ENCODE measurements at places on chromosomes 3 and 15.

- no peak for DNase-seq
Observed at GRCh38 chr15:28178727-28179126, 79.6 kb upstream of the OCA2 start.

DNA sequence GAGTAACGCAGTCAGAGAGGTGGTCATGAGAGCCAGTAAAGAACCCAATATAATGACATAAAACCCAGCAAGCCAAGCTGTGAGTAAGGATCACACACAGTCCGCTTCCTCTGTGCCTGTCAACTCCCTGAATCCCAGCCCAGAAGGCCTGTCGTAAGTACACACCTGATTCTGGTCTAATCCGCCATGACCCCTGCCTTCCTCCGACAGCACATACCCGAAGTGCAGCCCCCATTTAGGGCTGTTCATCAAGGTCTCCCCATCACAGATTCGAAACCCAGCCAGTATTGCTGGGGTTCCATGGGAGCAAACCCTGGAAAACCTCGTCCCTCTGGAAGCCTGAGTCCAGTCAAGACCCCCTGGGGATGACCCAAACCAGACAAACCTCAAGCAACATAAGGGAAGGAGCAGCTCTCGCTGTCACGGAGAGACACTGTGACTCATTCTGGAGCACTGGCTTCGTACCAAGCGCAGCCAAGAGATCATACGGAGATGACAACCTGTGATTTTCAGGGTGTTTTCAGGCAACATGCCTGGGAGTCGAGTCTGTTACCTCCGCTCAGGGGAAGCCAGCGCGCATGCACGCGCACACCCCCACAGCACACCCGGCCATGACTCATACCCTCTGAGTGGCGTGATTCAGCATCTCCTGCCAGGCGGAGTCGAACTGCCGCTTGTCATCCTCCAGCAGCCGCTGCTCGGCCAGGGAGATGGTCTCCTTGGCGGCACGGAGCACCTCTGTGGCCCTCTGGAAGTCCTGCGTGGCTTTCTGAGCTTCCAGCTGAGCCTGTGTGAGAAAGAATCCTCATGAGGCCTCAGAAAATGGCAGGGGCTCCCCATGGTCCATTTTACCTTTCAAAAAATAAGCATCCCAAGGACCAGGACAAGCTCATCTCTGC is 63.0 kb downstream of the SH3BP5 start:
- DNase-seq, result no peak

- DNase-seq, result no peak
Observed at GRCh38 chr3:65664446-65664845, 374.3 kb downstream of the MAGI1 start.

- DNase-seq, result no peak
Observed at GRCh38 chr3:89227218-89227617, 119.8 kb downstream of the EPHA3 start.

DNA sequence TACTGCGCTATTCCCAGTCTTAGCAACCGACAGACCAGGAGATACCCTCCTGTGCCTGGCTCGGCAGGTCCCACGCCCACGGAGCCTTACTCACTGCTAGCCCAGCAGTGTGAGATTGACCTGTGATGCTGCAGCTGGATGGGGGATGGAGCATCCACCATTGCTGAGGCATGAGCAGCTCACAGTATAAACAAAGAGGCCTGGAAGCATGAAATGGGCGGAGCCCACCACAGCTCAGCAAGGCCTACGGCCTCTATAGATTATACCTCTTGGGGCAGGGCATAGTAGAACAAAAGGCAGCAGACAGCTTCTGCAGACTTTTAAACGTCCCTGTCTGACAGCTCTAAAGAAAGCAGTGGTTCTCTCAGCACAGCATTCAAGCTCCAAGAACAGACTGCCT is 160.3 kb downstream of the ANXA2 start:
- DNase-seq, result peak; percentile 14

- DNase-seq, result no peak
Observed at GRCh38 chr3:49471856-49472495, 1.9 kb downstream of the DAG1 start.

GRCh38 chr3:125212509-125213363 is at the start of gene SLC12A8:
Gene SLC12A8 (minus strand): TSS chr3:125212748. CDS start chr3:125211349, 1,399 bp downstream.
- no peak for DNase-seq

GRCh38 chr3:174777813-174778212 is 81.3 kb upstream of the NAALADL2 start:
- DNase-seq, result no peak

DNA sequence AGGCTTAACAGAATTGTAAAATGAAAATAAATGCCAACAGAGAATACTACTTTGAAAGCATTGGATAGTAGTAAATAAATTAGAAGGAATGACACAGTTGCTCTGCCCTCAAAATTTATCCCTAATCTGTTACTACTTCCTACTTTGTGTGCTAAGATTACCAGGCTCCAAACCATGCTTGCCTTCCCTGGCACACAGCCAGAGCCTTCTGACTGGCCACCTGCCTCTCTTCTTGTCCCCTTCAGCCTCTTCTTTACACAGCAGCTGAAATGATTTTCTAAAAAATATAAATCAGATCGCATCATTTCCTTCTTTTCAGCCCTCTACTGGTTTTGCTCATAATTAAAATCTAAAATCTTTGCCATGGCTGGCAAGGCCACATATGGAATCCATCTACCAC is 334.1 kb downstream of the FHIT start:
- DNase-seq, result no peak

- no peak for DNase-seq
Observed at GRCh38 chr3:10290481-10291176, 2.1 kb downstream of the GHRL start.

DNA sequence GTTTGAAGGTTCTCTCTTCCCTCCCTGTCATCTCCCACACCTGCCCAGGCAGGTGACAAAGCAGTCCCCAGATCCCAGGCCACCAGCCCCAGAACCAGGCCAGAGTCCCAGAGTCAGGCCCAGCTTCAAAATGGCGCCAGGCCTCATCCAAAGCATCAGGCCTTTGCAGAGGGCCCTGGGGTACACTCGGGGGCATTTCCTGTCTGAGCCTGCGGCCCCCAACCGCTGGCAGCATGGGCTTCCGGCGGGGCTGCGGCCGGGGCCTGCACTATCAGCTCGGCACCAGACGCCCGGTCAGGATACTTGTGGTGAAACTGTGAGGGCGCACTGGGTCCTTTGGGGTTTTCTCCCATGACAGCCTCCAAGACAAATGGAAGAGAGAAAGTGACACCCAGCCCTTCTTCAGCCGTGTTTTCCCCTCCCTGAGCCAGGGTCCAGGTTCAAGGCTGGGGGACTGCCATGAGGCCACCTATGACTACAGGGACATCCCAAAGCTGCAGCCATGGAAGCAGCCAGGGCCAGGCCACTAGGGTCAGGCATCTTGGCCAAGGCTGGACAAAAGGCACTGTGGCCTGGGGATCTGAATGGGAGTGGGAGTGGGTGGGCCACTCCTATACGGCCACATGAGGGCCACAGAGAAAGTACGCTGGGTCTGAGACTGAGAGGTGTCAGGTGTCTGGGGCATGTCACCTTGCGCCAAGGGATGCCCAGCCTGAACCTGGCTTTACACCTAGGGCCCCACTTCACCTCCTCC is 33.9 kb downstream of the RPN1 start:
- DNase-seq, result no peak

DNA sequence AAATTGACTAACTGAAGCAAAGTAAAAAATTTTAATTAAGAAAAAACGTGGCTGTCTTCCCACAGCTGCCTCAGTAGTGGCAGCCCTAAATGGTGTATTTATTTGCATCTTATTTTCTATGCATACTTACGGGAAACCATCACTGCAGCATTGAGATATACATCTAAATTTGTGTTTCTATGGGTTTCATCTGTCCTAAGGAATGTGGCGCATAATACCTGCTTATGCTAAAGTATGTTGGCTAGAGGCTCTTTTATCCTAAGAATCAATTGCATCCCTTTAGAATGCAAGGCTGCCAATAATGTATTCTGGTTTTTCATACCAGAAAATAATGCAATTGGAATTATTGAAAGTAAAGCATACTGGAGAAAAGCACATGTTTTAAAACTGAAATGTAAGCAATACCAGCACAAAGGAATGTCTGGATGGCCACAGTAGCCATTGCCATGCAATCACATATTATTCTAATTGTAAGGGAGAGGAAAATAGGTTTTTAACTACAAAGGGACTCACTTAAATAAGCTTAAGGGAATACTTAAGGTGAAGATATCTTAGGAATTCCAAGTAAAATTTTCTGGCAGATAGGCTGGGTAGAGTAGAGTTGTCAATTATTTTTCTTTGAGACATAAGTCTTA is 834.5 kb upstream of the NECTIN3 start:
- peak; percentile 35 for DNase-seq

GRCh38 chr3:120302361-120302760 is 17.3 kb upstream of the GPR156 start:
- DNase-seq, result no peak

- no peak for DNase-seq
Observed at GRCh38 chr3:135598597-135598996, 366.9 kb upstream of the PPP2R3A start.

DNA sequence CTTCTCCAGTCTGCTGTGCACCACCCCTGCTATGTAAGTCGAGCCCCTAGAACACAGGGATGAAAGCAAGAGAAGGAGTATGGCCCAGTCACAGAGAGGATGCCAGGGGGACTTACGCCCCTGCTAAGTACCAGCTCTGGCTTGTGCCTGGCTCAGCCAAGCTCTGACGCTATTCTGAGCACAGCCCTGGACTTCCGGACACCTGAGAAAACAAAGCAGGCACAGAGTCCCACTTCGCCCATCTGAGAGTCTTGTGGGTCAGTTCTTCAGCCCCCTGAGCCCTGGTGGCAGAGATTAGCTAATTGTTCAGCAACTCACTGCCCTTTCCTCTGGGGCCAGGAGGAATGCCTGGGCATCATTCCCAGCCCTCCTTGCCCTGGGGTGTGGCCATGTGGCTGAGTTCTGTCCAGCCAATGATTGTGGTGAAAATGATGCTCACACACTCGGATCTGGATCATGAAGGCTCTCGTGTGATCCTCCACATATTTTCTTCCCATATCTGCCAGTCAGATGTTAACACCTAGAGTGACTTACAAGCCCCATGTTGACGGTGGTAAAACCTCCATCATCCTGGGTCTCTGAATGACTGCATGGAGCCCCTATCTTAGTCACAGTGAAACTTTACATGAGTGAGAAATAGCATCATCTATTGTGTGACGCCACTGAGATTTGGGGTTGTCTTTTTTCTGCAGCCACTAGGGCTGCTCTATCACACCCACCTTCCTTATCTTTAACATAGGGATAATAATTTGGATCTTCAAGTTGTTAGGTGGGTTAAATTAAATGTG is 105.7 kb downstream of the TPRA1 start:
- DNase-seq, result no peak

GRCh38 chr3:95521396-95521795 is 1293.0 kb upstream of the EPHA6 start:
- DNase-seq, result no peak

DNA sequence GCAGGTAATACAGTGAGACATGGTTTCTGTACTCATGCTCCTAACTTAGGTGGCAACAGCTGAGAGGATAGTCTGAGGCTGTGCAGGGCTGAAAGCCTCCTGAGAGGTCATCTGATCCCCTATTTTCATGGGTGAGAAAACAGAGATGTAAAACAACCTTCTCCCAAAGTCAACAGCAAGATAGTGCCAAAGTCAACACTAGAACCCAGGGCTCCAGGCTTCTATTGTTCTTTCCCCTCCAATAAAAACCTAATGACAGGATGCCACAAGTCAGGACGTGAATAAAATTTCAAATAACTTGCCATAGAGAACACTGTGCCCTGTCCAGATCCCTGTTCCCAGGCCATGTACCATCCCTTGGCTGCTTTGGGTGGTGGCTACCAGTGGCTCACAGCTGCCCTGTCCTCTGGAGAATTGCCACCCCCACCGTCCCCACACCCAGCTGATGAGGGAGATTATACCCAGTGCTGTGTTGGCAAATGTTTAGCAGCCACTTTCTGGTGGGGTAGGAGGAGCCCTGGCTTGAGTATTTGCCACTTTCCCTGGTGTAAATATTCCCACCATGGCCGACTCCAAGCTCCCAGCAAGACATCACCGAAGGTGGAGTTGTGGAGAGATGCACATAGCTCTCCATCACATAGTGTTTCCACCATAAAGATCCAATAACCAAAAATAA is 54.8 kb downstream of the SRGAP3 start:
- no peak for DNase-seq

DNA sequence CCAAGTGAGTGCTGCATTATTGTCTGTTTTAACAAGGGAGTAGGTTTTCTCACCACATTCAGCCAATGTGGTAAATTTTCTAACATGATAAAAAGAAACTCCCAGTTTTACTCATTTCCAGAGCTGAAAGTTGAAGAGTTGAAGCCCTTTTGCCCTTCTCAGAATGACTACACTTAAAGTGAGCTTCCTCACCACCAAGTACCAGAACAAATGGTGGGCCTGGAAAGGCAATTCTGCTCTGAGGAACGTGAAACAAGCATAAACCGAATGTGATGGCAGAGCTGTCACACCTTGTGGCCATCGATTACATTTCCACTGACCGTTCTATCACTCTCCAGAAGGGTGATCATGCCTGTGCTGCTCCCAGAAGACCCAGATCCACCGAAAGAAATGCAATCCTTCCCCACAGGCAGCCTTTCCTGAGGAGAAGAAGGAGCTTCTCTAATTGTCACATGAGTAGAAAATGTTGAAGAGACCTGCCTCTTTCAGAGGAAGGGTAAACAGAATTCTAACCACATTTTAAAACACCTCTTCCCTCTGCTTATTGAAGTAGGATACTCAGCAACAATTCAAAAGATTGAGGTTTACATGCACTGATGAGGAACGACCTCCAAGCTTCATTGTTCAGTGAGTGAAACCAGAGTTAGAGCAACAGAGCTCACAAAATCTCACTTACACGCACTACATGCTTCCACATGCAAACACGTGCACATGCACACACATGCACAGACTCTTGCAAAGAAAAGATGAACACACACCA is 21.4 kb upstream of the CCR9 start:
- no peak for DNase-seq

DNA sequence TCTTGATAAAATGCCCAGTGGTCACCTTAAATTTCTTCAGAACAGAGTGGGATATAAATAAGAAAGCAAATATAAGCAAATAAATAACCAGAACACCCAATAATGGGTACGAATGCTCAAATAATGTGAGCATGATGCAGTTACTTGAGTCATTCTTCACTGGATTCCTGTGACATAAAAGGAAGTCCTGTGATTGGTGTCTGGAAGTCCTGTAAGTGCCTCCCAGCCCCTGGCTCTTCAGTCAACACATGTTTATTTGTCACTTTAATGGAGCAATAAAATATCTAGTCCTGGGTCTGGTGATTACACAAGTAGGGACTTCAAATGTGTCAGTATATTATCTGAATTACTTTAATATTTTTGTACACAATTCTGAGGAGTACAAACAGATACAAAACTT is 30.4 kb downstream of the TMEM212 start:
- no peak for DNase-seq

GRCh38 chr3:38658841-38659240 is 9.4 kb upstream of the SCN5A start:
- no peak for DNase-seq

- no peak for DNase-seq
Observed at GRCh38 chr15:46258056-46258455, 623.2 kb downstream of the SQOR start.

DNA sequence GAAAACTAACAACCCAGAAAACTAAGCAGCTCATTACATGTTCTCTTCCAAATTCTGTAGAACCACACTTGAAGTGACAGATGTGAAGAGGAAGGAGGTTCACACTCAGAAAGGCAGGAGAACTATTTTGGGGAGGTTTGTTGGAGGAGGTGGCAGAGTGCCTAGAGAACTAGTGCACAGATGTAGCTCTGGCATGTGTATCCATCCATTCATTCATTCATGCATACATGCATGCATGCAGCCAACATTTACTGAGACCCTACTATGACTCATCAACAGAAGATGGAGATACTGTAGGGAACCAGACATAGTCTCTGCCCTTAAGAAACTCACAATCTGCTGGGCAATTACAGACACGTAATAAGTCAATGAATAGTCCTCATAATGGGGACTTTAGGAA is 116.7 kb downstream of the ERC2 start:
- no peak for DNase-seq

Measured in HAP-1 (cell line).